Choroid plexus epithelial cell (primary cell): ENCODE measurements at places on chromosomes 4 and X.

DNA sequence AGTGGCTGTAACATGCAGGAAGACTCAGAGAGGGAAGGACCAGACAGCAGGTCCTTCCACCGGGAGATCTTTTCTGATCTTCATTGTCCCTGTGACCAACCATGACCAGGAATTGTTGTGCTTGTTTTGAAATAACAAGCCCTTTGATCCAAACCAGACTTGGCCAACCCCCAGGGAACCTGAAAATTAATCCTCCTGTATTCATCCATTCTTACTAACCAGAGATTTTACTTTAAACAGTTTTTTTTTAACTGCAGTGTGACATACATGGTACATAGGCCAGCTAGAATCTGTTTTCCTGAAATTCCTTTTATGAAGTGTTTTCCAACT lies 4.0 kb downstream of the WFS1 start:
- no peak for DNase-seq

- DNase-seq = no peak
Observed at GRCh38 chrX:42754115-42754514, 23.8 kb downstream of the PPP1R2C start.

DNA sequence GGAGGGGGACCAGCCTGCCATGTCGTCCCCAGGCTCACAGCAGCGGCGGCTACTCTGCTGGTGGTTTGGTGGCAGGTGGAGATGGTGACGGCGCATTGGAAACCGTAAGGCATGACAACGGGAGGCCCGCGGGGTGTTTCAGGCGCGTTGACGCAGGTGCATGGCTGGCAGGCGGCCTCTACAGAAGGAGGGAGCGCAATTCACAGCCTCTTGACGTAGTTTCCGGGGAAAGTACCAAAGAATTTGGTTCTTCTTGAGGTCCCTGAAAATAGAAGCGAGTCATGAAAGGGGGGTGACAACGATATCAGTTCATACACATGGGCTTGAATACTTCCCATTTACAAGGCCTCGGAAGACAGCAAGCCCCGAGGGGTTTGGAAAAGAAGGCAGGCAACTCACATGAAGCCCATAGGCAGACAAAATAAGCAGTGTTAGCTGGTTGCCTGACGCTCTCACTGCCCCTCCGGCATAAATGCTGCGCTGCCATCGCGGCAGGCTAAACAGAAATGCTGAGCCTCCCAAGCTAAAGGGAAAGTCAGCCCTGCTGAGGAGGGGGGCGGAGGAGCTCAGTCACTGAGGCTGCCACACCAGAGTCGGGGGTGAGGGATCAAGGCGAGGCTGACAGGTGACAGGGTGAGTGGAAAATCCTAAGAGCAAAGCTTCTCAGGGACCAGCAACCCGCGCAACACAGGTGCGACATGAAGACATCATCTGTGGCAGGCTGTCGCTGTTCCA lies 52.3 kb upstream of the PDLIM3 start:
- peak; percentile 23 for DNase-seq

- DNase-seq = no peak
Observed at GRCh38 chr4:173213296-173213695, 44.7 kb downstream of the GALNT7 start.

GRCh38 chrX:154092371-154092770 lies 5.1 kb downstream of the MECP2 start:
- DNase-seq = no peak

- DNase-seq = no peak
Observed at GRCh38 chrX:639151-639550, 8.6 kb downstream of the SHOX start.

DNA sequence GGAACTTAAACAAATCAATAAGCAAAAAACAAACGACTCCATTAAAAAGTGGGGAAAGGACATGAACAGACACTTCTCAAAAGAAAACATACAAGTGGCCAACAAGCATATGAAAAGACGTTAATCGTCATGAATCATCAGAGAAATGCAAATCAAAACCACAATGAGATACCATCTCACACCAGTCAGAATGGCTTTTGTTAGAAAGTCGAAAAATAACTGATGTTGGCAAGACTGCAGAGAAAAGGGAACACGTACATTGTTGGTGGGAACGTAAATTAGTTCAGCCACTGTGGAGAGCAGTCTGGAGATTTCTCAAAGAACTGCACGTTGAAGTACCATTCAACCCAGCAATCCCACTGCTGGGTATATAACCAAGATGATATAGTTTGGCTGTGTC lies 23.7 kb downstream of the NEUROG2 start:
- DNase-seq = no peak

DNA sequence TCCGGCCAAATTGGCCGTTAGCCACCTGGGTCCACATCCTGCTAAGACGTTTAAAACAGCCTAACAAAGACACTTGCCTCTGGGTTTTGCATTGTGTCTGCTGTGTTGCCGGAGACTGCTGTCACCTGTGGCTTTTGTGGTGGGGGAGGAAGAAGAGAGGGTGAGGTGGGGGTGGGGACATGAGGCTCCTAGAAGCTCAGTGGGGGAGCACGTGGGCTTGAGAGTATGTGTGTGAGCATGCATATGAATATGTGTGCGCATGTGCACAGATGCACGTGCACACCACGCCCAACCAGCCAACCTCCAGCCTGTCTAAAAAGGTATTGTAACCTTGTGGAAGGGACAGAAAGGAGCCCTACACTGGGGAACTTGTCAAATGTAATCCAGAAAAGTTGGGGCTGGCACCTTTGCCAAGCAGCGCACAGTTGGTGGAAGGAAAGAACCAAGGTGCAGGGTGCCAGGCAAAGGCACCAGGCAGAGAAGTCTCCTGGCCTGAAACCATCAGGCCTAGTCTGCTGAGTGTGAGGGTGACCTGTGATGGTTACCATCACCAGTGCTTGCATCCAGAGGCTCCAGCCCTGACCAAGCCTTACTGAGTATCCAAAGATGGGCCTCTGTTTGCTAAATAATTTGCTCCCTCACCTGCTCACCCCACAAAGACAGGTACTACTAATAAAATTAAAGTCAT lies 10.1 kb upstream of the SASH3 start:
- DNase-seq = no peak

GRCh38 chr4:163331629-163332376 lies 593 bp downstream of the NPY1R start:
- peak; percentile 38 for DNase-seq

GRCh38 chrX:106734827-106735226 lies 8.3 kb downstream of the RNF128 start:
- no peak for DNase-seq

- no peak for DNase-seq
Observed at GRCh38 chrX:110401135-110401534, 42.5 kb downstream of the RTL9 start.

- DNase-seq = peak; percentile 98
Observed at GRCh38 chr4:89134775-89135319, 23.5 kb downstream of the TIGD2 start.

DNA sequence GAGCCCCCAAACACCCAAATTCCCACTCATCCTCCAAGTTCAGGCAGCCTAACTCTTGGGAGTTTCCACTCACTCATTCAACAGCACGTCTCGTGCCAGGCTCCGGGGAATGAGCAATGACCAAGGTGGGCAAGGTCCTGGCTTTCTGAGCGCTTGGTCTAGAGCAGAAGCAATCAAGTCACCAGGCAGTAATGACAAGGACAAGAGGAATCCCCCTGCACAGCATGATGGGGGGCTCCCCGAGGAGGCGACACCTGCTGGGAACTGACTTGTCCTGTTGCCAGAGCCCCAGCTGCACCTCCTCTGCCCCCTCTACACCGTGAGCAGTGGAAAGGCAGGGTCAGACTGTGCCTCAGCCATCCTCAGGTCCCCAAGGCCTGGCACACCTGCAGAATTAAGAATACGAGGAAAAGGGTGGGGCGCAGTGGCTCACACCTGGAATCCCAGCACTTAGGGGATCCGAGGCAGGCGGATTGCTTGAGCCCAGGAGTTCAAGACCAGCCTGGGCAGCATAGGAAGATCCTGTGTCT lies 25.7 kb upstream of the MRFAP1 start:
- DNase-seq = no peak

DNA sequence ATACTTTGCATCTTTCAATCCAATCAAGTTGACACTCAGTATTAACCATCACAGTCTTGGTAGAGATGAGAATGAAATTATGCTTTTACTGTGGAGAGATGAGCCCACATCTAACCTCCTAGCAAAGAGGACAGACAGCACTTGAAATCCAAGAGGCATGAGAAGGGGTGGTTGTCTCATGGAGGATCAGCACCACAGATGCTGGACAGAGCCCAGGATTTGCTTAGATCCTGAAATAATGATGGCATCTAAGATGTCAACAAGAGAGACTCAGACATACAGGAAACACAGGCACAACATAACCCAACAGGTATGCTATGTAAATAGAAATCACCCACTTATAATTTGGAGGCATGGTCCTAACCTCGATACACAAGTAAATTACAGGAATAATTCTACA lies 74.3 kb upstream of the VCX2 start:
- no peak for DNase-seq

DNA sequence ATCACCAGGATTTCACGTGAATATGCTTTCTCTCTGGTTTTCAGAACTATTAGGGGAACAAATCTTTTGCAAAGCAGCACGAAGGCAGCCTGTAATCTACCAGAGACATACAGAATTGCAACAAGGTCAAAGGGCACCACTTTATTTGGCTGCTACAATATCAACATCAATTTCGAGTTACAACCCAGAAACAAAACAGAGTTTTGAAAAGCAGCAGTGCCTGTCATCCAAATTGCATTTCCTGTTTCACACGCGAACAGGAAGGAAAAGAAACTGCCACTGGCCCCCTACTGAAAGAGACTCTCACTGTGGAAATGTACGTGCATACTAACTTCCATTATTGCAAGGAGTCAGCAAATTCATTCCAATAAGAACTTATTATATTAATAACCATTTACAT lies 17.1 kb upstream of the C1QTNF7 start:
- DNase-seq = peak; percentile 57
